NCI-H510A (cell line): ENCODE measurements at places on chromosomes 12 and 14.

GRCh38 chr12:106285982-106286381 lies 16.6 kb upstream of the TCP11L2 start:
- DNase-seq, result no peak

DNA sequence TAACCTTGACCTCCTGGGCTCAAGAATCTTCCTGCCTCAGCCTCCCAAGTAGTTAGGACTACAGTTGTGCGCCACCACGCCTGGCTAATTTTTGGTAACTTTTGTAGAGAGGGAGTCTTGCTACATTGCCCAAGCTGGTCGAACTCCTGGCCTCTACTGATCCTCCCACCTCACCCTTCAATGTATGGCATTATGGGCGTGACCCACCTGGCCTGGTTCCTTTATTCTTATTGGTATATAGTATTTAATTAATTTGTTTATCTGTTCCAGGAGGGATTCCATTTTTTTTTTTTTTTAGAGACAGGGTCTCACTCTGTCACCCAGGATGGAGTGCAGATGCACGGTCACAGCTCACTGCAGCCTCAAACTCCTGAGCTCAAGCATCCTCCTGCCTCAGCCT lies 40.9 kb upstream of the EAPP start:
- DNase-seq, result no peak

GRCh38 chr14:87960013-87960787 lies 32.8 kb downstream of the GALC start:
- no peak for DNase-seq

GRCh38 chr12:52532636-52533035 lies 12.4 kb upstream of the KRT5 start:
- no peak for DNase-seq

DNA sequence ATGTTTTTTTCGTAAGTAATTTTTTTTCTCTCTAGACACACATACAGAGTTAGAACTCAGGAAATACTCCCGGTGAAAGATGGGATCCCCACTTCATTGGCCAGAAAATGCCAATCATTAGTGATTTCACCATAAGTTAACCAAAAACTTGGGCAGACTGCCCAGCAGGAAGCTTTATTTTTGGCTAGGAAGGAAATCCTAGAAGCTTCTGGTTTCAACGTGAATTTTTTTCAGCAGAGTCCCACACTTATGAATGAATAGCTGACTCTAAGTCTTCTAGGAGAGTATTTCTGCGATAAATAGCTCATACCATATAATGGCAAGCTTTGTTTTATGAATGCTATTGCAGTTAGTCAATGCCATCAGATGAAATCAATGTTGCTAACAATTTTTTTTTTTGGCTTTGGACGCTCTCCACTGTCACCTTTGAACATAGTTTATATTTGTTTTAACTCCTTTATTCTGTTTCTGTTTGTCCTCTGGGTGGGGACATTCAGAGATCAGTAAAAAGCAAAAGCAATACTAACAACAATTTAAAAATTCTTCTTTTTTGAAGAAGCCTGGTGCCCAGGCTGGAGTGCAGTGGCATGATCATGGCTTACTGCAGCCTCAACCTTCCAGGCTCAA lies 9.5 kb downstream of the PPP1CC start:
- DNase-seq, result no peak

DNA sequence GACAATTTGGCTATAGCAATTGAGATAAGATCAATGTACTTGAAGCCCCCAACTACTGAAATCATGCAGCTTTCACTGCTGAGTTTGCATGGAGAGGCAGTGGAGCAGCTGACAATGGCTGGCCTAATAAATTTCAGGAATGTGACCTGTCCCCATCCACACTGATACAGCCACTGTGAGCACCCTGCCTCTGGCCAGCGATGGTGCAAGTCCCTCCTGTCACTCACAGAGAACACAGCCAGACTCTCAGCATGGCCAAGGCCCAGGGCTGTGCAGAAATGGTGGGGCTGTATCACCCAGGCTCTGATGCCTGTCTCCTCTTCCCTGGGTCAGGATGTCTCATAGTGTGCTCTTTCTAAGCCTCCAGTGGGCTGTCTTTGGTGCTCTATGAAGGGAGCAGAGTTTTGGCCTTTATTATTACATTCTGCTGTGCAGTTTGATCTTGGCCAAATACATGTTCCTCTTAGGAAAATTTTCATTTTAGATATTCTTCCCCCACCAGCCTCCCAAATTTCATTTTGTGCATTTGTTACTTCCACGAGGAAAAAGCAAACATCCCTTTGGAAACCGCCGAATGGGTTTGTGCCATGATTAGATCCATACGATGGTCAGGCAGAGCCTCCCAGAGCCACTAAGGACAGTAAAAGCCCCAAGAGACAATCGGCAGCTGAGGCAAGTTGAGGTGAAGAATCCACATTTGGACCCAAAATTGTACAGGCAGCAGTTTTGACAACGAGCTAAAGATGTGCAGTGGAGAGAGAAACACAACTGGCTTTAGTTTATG lies 85.1 kb upstream of the WSCD2 start:
- DNase-seq, result no peak

GRCh38 chr12:30450872-30451271 lies 244.8 kb downstream of the IPO8 start:
- DNase-seq, result no peak
